Left forelimb (tissue), 1 donor: ENCODE measurements at places on chromosomes 5 and 9.
A peak's percentile ranks its signal among the peaks of the same experiment; 100 is the strongest.

- DNase-seq: no peak
Measured at GRCh38 chr5:133499895-133500294, 112.4 kb downstream of the FSTL4 start.

GRCh38 chr9:109510506-109510905, 12.4 kb upstream of the PTPN3 start:
- DNase-seq: no peak

DNA sequence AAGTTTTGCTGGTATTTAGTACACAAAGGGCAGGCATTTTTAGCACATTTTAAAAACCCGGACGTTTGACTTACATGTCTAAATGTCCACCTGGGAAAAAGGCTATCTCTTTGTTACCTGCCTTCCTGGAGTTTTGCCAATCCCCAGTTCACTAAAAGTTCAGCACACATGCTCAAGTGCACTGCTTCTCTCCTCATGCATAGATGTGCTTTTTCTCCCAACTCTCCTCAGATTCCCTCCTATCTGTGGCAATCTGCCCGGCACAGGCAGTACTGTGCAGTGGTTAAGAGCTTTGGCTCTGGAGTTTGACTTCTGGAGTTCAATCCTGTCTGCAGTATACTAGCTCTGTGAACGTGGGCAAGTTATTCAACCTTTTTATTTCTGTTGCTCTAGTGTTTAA, 8.3 kb upstream of the CCNO start:
- no peak for DNase-seq

- no peak for DNase-seq
Measured at GRCh38 chr9:86734771-86735170, 212.5 kb downstream of the GAS1 start.

DNA sequence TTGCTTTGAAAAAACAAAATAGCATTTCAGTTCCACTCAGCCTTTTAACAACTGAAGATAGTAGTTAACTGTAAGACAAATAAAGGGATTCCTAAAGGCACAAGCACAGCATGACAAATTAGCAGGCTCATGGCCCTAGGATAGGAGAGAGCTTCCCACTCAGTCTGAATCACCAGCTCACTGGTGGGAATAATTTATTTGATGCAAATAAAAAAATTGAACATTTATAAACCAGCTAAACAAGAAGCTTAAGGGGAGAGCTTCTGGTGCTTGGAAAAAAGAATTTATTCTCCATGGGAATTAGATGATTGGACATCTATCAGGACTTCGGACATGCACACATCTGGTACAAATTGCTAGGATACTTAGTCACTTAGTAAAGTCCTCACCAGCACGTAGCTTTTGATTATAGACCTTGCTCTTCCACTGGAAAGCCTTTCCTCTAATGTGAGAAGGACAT, 294.1 kb upstream of the TNC start:
- no peak for DNase-seq

- no peak for DNase-seq
Measured at GRCh38 chr9:137449931-137450538, 8.9 kb upstream of the ENTPD8 start.

DNA sequence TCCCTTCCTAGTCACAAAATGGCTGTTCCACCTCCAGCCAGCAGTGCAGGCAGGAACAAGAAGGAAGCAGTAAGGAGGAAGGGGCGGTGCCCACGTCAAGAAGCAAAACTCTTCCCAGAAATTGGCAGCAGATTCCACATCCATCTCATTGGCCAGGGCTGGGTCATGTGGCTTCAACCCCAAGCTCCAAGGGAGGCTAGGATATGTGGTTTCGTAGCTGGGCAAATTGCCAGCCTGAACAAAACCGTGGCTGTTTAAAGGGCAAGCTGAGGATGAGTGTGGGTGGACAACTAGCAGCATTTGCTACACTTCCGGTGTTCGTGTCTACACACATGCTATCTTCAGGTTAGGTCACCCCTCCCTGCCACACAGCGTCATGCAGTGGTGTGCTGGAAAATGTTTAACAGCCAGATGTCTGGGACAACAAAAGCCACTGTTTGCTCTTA, 92.1 kb upstream of the MAP1B start:
- no peak for DNase-seq

- no peak for DNase-seq
Measured at GRCh38 chr9:132239999-132240840, 78.4 kb downstream of the NTNG2 start.

GRCh38 chr5:126681970-126682369, 81.2 kb downstream of the PHAX start:
- DNase-seq: no peak

DNA sequence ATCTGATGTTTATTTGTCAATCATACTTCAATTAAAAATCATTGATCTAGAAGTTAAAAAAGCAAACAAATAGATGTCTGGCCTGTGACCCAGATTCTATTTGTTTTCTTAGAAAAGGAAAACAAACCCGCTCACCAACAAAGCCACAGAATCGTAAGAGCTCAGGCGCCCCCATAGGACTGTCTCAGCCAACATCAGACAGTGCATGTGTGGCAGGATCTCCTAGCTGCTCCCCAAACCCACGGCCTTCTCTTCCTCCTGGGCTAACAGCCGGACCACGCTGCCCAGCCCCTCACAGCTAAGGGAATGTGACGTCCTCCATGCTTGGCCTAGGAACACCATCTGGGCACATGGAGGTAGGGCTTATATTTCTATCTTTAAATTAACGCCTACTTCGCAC, 19.4 kb downstream of the OR2Y1 start:
- no peak for DNase-seq

GRCh38 chr9:4497855-4498254, 7.6 kb downstream of the SLC1A1 start:
- no peak for DNase-seq

DNA sequence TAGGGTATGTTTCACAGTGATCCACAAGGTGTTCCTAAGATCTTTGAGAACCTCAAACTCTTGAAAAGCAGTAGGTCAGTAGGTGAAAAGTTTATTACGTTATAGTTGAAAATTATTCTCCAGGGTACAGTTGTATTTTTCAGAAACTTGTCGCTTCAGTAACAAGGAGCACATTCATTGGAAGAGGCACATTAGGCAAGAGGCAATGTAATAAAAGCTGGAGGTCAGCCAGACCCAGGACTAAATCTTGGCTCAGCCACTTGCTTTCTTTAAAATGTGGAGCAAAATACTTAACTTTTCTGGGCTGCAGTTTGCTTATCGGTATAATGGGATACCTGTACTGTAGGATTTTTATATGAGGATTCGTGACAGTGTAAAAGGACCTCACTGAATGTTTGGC, 45.6 kb downstream of the TLE4 start:
- no peak for DNase-seq

GRCh38 chr9:94665613-94666012, 26.3 kb upstream of the FBP1 start:
- DNase-seq: no peak

DNA sequence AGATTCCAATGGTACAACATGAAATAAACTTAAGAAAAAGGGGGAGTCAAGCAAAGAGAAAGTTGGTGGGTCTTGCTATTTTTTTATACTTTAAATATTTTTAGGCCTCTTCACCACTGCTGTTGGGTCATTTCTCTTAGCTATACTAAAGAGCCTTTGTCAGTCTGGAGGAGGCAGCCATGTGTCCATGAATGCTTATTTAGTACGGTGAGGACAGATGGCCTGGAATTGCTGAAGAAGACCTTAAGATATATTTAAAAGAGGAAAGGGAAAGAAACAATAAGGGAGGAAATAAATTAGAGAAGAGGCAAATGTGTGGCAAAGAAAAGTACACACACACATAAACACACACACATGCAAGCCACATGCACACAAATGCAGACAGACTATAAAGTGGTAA, 560.5 kb upstream of the MEF2C start:
- no peak for DNase-seq

DNA sequence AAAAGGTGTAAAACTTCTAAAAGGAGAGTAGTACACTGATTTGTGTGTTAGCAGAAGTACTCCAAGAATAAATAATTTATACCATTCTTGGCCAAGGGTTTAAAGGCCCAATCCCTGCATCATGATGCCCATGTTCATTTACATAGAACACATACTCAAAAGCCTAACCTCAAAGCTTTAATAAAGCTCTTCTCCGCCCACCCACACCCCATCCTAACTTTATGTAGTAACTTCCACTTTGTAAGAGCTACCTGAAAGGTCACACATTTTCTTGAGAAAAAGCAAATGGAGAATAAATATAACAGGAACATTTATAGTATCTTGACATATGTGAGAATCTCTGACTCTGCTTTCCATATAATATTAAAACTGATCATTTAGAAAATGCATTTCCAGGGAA, 148.8 kb upstream of the FREM1 start:
- no peak for DNase-seq

GRCh38 chr5:124480022-124480421, 266.4 kb downstream of the ZNF608 start:
- DNase-seq: no peak

GRCh38 chr9:132163876-132164603, 2.2 kb downstream of the NTNG2 start:
- no peak for DNase-seq

DNA sequence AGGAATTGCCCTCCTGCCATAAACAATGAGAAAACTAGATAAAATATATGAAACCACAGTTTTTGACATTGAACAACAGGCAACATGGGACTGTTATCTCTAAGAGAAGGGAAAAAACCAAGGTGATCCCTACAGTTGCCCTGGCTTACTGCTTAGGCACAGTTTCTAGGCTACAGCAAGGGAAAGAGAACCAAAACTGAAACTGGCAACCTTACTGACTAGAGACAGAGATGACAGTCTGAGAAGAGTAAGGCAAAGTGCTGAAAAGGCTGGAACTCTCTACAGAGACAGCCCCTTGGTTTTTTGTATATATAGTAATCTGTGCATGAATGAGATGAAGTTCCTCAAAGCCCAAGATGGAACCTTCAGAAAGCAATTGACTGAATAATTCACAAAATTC, 36.2 kb upstream of the REEP2 start:
- no peak for DNase-seq

- no peak for DNase-seq
Measured at GRCh38 chr5:10513501-10514442, 50.1 kb upstream of the ANKRD33B start.

- DNase-seq: no peak
Measured at GRCh38 chr5:88708682-88709398, 174.1 kb downstream of the MEF2C start.

- peak; percentile 60 for DNase-seq
Measured at GRCh38 chr5:179413711-179414458, 68.6 kb upstream of the ADAMTS2 start.

DNA sequence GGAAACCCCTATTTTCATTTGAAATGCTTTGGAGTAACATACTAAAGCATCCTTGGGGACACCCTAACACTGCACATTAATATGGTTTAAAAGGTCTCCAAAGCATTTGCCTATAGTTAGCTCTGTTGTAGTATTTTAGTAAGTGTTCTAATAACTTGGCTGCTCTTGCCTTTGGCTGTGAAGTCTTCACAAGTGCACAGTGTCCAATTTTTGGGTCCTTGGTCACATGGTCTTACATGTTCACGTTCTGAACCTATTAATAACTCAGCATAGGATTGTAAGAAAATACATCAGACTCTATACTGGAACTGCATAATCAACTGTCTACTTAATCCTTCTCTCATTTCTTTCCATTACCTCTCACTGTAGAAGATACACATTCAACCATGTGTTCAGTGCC, 17.4 kb downstream of the ADAMTS19 start:
- DNase-seq: no peak

GRCh38 chr5:69432412-69433206, 17.7 kb downstream of the MARVELD2 start:
- no peak for DNase-seq

GRCh38 chr5:102857076-102857818, 102.1 kb downstream of the PAM start:
- no peak for DNase-seq

DNA sequence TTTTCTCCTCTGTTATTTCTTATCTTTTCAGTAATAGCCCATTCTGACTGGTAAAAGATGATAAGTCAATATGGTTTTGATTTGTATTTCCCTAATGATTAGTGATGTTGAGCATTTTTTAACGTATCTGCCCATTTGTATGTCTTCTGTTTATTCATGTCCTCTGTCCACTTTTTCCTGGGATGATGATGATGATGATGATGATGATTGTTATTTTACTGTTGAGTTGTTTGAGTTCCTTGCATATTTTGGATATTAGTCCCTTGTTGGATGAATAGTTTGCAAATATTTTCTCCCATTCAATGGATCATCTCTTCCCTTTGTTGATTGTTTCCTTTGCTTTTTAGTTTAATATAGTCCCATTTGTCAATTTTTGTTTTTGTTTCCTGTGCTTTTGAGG, 27.0 kb downstream of the UTP15 start:
- DNase-seq: no peak

GRCh38 chr9:136268735-136269134, 23.1 kb upstream of the QSOX2 start:
- DNase-seq: no peak

DNA sequence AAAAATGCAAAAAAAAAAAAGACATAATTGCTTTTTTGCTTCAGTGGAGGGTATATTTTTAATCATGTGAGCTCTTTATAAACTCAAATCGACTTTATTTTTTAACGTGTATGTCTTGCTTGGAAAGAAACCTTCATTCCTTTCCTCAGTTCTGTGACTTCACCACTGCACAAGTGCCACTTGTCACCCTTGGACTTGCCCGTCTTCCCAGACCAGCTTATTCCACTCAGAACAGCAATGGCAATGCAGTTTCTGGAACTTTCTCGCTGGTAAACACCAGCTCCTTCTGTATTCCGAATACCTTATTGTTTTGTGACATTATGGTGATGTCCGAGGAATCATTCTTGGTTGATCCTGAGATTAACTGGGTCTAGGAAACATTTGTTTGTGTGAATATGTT, 440.5 kb upstream of the ADAMTS16 start:
- no peak for DNase-seq
